Cardiac septum (tissue), 1 donor: ENCODE measurements at places on chromosomes 13 and 19. TPM values are rescaled to one million over a fixed set of nuclear protein-coding genes. Genes with fewer than 3 reads are reported as not detected.

- no peak for DNase-seq
Observed at GRCh38 chr19:5030136-5030820, 61.4 kb downstream of the KDM4B start.

DNA sequence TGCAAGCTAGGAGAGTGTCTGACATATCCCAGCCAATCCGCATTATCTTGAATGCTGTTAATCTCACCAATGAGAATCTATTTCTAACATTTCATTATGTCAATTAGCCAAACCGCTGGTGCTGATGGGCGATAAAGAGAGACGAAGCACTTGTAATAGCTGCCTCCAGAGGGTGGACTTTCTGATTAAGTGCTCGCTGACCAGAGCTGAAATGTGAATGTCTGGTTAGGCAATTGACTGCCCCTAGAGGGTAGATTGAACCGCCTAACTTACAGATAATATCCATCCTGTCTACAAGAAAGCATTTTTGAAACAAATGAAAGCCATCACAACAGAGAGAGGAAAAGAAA, 552 bp upstream of the GRWD1 start:
- no peak for DNase-seq

GRCh38 chr13:105982219-105982930, 553.1 kb downstream of the EFNB2 start:
- no peak for DNase-seq

DNA sequence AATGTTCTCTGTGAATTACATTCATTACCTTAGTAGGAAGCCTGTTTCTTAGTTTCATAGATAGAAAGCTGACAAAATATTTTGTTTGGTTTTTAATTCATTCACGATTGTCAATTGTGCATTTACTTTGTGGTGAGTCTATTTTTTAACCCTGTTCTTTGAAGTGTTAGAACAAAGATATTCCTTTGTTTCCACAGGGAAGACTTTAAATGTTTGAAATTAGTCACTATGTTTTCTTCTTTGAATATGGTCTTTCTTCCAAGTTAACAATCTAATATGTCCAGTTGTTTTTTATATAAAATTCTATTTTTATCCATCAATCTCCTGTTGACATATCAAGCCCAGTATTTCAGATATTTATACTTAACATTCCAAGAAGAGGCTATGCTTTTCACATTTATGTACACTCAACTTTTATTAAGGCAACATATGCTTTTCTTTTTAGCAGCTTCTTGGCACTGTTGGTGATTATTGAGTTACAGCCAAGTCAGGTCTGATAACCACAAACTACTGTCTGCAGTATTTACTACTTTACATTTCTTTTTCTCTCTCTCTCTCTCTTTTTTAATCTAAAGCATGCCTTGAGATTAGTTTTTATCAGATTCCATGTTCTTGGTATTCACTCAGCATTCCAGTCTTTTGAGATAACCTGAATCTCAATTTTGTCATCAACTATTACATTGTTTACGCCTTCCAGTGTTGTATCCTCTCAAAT, 812.8 kb upstream of the SLC10A2 start:
- no peak for DNase-seq

FLT1 gene
- total RNA-seq = 53.4 TPM

FOXO1 gene
- total RNA-seq = 14.6 TPM
